ENCODE measurements at places on chromosomes 5 and 9.

GRCh38 chr5:87729781-87730180 lies 317.1 kb upstream of the CCNH start:
- DNase-seq: no peak

DNA sequence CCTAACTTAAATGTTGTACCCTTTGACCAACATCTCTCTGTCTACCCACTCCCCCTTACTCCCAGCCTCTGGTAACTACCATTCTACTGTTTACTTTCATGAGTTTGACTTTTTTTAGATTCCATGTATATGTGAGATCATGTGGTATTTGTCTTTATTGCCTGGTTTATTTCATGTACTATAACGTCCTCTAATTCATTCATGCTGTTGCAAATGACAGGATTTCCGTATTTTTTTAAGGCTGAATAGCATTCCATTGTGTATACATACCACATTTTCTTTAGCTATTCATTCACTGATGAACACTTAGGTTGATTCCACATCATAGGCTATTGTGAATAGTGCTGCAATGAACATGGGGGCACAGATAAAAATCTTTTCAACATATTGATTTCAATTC lies 11.8 kb upstream of the NDUFB6 start:
- DNase-seq: peak; percentile 28

- peak; percentile 68 for DNase-seq
Measured at GRCh38 chr5:139474890-139475791, 4.3 kb downstream of the SMIM33 start.

GRCh38 chr5:98929710-98930298 lies 997 bp upstream of the CHD1 start:
- DNase-seq: no peak

GRCh38 chr5:137037848-137038247 lies 461.3 kb downstream of the SPOCK1 start:
- no peak for DNase-seq

- no peak for DNase-seq
Measured at GRCh38 chr5:7467179-7467578, 71.2 kb downstream of the ADCY2 start.

DNA sequence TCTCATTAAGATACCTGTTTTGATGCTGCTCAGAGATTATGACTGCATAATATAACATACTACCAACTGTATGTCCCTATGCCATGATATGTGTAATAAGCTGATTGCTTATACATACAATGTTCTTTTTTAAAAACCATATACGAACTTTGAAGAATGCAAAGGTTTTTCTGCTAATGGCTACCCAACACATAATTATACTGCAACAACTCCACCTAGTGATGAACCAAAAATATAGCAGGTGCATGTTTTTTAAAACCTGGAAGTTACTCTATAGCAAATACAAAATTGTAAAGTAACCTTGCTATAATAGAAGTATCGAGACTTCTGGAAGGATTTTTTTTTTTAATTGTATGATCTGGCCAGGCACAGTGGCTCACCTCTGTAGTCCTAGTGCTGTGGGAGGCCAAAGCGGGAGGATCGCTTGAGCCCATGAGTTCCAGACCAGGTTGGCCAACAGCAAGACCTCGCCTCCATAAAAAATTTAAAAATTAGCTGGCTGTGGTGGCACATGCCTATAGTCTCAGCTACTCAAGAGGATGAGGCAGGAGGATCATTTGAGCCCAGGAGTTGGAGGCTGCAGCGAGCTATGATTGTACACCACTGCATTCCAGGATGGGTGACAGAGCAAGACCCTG lies 49.1 kb downstream of the HOMER1 start:
- peak; percentile 40 for DNase-seq
